ENCODE measurements at places on chromosomes 12 and 14.

GRCh38 chr12:108175310-108175709, 46.2 kb downstream of the WSCD2 start:
- no peak for DNase-seq

- DNase-seq: no peak
These were observed 174.9 kb downstream of the FOXN3 start for GRCh38 chr14:89241934-89242651.

DNA sequence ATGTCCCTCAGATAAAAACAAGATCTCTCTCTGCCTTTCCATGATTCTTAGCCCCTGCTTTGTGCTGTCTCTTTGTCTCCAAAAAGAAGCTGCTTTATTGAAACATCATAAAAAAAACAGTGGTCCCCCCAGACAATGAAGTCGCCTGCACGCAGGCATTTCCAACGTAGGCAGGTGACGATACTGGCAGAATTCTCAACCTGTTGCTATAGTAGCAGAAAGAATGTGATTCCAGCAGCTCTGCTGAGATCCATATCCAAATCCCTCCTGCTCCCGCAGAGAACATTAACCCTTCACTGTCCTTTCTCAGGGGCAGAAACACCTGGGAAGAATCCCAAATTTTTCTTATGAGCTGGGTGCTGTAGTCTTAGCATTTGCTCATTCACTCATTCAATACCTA, 84.8 kb downstream of the STON2 start:
- DNase-seq: no peak

- no peak for DNase-seq
These were observed 13.4 kb upstream of the CELA1 start for GRCh38 chr12:51359851-51360250.

- DNase-seq: no peak
These were observed 586.3 kb downstream of the BCL11B start for GRCh38 chr14:98685725-98686124.

DNA sequence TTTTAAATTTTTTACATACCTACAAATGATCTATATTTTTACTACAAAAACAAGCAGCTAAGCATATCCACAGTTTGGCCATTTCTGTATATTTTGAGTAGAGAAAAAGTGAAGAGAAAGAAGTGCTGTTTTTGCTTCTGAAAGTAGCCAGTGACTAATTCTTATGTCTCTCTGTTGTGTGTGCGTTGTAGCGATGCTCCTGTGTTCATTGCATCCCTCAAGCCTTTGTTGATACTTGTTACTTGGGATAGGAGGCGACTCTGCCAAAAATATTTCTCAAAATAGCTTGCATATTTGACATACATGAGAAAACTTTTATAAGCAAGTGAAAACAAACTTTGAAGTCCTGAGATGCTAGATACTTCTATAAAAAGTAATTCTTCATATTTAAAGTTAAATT, 714.1 kb downstream of the FSCB start:
- no peak for DNase-seq

GRCh38 chr14:31703056-31703455, 141.9 kb downstream of the NUBPL start:
- DNase-seq: no peak

DNA sequence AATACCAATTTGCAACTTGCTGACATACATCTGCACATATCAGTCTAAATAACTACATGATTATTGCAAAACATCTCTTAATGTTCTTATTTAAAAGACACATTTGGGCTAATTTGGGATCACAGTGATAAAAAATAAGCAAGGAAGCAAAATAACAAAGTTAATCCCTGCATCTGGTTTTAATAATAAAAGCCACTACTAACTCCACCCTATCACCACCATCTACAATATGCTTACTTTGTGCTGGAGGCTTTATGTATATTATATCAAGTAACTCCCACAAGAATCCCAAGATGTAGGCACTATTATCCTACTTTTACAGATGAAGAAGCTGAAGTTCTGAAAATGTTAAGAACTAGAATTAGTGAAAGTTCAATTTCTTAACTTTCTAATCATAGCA, 45.7 kb downstream of the TAOK3 start:
- DNase-seq: no peak

DNA sequence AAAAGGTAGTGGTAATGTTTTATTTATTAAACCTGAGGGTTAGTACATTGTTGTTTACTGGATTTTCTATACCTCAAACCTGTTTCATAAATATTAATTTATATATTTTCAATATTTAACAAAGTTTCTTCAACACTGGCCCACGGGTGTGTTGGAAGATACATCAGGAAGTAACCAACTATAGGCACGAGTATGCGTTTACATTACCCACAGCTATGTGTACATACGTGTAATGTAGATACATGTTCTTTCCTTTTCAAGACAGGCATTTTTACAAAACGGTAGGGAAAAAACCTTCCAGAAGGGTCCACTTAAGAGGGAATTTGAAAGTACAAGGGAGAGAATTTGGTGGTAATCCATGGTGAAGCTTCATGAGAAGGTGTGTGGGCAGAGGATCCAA, 17.8 kb upstream of the KCNA1 start:
- no peak for DNase-seq

- no peak for DNase-seq
These were observed 450.7 kb downstream of the GALC start for GRCh38 chr14:87542288-87542687.

GRCh38 chr12:111580119-111580425, 19.0 kb downstream of the ATXN2 start:
- no peak for DNase-seq

DNA sequence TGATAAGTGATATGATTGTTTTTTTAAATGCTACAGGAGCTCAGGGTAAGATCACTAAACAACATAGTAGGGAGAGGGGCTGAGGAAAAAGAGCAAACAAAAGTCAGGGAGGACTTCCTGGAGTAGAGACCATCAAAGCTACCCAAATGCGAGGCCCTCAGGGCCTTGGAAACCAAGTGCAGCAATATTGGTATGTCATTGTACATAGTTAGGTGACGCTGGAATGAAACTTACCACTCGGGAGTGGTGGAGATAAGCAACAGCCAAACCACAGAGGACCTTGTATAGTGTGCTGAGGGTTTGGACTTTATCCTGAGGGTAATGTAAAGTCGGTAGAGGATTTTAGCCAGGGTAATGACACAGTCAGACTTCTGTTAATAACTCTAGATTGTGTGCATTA, 13.8 kb downstream of the KITLG start:
- no peak for DNase-seq
